ENCODE measurements at places on chromosomes 2 and 18.

GRCh38 chr2:183371545-183371944 is 247.3 kb downstream of the NUP35 start:
- DNase-seq = peak; percentile 19

DNA sequence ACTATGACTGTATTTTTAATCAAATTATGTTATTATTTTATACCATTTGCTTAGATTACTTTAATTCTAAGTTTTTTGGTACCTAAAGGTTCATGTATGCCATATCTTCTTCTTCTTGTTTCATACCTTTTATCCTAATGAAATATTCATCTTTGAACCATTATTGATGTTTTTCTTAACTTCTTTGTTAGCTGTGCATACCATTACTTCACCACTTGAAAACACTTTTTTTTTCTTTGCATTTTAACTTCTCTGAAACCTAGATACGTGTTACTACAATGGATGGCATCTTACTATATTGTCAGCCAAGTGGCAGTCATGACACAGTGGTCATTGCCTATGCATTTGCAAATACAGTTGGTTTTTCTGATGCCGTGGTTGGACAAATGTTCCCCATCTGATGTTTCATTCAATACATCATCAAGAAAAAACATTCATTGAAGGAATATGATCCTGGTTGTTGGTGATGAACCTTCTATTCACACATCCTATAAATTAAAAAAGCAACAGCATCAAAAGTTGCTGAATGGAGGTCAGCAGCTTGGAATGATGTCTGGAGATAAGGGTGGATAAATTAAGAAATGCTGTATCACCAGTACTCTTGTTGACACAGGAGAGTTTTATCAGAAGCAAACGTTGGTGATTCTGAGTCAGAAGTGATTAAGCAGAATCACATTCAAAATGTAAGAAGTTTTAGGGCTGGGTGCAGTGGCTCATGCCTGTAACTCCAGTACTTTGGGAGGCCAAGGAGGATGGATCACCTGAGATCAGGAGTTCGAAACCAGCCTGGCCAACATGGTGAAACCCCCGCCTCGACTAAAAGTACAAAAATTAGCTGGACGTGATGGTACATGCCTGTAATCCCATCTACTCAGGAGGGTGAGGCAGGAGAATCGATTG is 7.4 kb downstream of the IL36A start:
- DNase-seq = peak; percentile 10

DNA sequence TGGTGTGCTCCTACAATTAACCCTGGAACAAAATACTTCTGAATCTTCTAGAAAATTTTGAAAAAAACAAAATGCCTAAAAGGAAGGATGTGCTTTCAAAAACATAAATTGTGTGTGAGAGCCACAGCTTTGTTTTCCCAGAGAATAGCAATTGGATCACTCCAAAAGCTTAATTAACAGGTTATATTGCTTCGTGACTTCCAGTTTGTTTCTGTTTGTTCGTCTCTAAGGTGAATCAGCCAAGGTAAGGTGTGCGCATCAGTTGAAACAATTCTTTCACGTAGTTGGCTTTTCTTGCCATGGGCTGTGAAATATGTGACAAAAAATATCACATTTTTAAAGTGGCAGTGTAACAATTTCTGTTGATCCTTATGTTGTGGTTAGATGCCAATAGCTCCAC is 90.3 kb upstream of the BARD1 start:
- no peak for DNase-seq

GRCh38 chr2:44730593-44730992 is 210.9 kb upstream of the SIX3 start:
- no peak for DNase-seq

- no peak for DNase-seq
Observed at GRCh38 chr2:149090706-149091105, 52.2 kb downstream of the LYPD6B start.

DNA sequence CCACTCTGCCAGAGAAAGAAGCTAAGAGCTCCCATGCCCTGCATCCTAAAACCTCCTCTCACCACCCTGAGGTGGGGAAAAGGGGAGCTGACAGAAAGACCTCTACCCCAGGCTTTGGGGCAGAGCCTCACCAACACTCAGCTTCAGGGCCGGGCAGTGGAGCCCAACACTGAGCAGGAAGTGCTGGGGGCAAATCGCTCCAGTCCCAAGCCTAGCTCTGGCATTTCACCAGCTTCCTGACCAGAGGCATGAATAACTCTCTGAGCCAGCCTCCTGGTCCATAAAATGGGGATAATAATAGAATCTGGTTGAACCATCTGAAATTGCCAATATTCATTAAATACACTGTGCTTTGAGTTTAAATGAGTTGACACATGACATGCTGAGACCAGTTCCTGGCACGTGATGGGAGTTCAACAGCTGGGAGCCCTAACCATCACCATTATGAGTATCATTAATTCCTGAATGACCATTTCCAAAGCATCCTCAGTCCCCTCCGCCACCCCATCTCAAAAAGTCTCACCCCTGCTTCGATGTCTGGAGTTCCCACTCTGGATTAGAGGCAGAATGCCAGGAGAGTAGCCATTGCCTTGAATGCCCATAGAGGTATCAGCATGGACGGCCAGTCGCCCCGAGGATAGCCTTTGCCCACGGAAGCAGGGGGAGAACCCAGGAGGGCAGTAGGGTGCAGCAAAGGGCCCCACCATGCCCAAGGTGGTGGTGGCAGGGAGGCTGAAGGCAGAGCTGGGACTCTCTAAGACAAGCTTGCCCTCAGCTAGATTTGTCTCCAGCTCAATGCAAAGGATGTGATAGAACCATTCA is 153.4 kb downstream of the TNS1 start:
- no peak for DNase-seq

DNA sequence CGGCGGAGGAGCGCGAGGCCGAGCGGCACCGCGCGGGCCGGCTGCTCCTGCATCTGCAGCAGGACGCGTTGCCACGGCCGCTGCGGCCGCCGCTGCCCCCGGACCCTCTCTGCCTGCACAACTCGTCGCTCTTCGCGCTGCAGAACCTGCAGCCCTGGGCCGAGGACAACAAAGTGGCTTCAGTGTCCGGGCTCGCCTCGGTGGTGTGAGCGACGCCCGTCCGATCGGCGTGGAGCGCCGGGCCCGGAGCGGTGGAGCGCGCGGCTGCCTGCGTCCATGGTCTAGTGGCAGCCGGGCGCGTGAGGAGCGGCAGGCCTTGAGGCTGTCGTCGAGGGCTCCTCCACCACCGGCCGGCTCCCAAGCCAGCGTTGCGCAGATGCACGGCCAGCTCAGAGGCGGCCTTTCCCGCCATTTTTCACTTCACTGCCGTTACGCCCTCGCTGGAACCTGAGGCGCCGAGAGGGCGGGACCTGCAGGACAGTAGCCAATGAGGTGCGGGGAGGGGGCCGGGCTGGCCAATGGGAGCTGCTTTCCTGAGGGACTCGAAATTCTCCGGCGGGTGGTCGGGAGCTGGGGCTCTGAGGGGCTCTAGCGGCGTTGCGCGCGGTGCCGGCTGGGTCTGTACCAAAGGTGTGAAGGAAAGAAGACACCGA is 1.9 kb downstream of the TLX2 start:
- DNase-seq = no peak

DNA sequence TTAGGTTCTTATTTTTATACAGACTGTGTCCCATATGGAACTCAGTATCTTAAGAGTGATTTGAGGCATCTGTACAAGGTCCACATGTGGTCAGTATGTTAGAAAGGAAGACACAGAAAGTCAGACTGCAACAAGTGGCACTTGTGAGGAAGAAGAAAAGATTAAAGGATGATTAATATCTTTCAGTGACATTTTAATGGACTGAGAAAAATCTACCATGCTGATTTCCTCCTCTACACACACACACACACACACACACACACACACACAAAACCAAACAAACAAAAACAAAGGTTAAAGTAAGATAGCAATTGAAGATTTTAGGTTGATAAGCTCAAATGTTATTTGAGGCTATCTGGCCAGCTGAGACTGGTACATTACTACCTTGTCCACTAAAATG is 94.5 kb upstream of the CHRNA1 start:
- DNase-seq = no peak

DNA sequence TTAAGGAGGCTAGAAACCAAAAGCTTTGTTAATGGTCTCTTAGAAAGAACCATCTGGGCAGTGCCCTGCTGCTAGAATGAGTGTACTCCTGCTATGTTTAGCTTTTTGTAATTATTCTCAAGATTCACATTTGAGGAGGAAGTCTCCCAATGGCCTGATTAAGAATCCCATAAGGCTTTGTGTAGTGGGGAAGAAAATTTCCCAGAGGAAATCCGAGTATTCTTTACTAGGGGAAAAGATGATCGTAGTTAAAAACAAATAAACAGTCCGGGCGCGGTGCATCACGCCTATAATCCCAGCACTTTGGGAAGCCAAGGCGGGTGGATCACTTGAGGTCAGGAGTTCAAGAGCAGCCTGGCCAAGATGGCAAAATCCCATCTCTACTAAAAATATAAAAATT is 117.9 kb downstream of the PTRHD1 start:
- DNase-seq = no peak

DNA sequence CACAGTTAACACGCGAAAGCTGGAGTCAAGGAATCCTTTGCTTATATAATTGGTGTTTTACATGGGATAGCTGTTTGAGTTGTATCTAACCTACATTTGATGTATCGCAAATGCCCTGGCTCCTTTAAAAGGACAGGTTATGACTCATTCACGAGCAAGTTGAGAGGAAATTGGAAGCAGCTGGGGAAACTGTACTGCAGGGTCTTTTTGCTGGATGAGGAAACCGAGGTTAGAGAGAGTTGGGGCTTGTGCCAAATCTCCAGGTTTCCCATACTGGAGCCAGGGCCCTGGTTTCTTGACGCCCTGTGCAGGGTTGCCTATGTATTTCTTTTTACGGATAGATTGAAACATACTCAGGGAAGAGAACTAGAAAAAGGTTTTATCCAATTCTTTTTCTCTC is 60.0 kb upstream of the SPTBN1 start:
- DNase-seq = peak; percentile 65

DNA sequence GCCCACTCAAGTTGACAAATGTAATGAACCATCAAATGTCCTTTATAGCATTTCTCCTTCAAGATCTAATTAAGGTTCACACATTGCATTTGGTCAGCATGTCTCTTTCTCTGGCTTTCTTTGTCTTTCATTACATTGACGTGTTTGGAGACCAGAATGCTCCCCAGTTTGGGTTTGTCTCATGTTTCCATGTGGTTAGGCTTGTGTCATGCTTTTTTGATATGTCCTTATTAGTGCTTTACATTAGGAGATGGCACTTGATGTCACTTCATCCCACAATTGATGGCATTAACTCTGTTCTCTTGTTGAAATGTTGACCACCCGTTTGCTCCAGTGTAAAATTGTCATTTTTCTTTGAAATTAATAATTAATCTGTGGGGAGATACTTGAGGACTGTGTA is 165.8 kb downstream of the AKAIN1 start:
- no peak for DNase-seq

- DNase-seq = peak; percentile 67
Observed at GRCh38 chr2:37585295-37585908, 86.0 kb downstream of the CDC42EP3 start.

DNA sequence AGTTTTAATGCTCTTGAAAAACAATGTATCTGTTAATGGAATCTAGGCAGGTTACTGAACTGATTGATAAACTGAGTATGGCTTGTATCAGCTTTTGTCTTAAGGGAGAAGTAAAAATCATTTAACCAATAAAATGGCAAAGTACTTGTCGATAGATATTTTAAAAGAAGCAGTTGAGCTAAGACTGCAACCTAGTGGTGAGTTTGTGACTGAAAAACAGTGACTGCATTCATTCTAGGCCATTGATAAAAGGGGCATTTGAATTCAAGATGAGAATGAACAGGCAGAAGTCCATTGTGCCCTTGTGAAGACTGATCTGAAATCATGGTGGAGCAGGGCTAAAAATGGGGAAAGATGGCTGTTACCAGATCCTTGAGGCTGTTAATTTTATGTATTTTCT is 59.4 kb upstream of the MSTN start:
- peak; percentile 70 for DNase-seq

DNA sequence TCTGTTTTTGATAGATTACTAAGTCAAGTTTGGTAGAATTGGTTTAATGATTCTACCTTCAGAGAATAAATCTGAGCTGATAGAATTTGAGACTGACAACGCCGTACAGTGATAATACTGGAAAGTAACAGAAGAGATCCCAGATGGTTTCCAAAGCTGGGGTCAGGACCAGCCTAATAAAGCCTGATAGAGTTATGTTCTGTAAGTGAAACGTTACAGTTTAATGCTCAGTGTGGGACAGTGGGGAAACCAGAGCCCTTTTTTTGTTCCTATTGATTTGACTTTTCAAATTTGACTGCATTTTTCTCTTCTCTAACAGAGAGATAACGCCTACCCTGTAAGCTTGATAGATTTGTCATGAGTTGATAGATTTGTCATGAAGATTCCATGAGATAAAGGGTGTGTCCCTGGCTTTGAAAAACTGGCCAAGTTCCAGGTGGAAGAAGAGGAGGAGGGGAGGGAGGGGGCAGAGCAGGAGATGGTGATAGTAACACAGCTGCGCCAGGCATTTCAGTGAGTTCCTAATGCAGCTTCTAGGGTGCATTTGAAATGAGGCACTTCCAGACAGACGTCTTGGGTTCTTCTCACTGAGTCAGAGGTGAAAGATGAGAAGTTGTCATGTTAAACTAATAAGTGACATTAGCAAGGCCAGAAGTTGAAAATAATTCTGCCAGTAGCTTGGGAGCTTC is 65.1 kb downstream of the CERS6 start:
- DNase-seq = no peak

- no peak for DNase-seq
Observed at GRCh38 chr2:66170744-66171330, 264.1 kb upstream of the MEIS1 start.

GRCh38 chr18:27184115-27185024 is 738 bp downstream of the CHST9 start:
- no peak for DNase-seq

DNA sequence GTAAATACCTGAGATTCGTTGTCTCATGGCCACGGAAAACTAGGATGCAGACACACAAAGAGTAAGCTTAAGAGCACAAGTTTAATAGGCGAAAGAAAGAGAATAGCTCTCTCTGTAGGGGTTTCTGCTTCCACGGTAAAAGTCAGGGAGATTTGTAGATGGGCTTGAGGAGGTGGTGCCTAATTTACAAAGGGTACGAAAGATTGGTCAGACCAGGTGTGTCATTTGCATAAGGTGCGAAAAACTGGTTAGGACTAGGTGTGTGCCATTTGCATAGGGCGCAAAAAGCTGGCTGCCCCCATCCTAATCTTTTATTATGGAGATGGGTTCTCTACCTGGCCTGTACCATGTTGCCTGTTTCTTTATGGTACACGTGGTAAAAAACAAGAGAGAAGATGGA is 170.5 kb upstream of the DOK6 start:
- DNase-seq = no peak

DNA sequence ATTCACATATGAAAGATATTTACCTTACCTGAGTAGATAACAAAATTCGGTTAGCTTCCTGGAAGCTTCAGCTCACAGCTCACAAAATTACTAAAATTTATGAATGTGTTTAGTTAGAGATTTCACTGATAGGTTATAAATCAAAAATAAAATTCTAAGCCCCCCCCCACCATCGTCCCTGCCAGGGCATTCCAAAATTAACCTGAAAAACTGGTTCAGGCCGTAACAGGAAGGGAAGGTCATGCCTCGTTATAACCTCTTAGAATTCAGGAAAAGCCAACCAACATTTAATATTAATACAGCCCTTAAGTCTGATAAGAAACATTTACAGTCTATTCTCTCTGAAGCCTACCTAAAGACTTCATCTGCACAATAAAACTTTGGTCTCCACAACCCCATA is 48.9 kb downstream of the COX7A2L start:
- no peak for DNase-seq

- no peak for DNase-seq
Observed at GRCh38 chr2:153819074-153819473, 52.6 kb upstream of the GALNT13 start.

Measured in choroid plexus epithelial cell (primary cell).